Gastrocnemius medialis (tissue), 4 donors: ENCODE measurements at places on chromosomes 1 and 21. TPM values are rescaled to one million over a fixed set of nuclear protein-coding genes. Genes with fewer than 3 reads are reported as not detected.

GRCh38 chr1:232579466-232579865 lies 50.5 kb downstream of the SIPA1L2 start:
- no peaks in the 10 kb centered on the region for H3K27me3 ChIP-seq
- no peaks in the 10 kb centered on the region for H3K36me3 ChIP-seq
- no peak overlapping the region for H3K4me3 ChIP-seq
- H3K27ac ChIP-seq: peak overlapping the region; percentile 0

- DNase-seq: no peak
- H3K4me3 ChIP-seq: no peak overlapping the region
- H3K27ac ChIP-seq: no peak overlapping the region
- peaks cover 94% of the 10 kb centered on the region for H3K36me3 ChIP-seq
- H3K27me3 ChIP-seq: no peaks in the 10 kb centered on the region
These were observed 17.3 kb downstream of the TAF5L start for GRCh38 chr1:229608590-229608989.

Gene AMY2A
- not detected for total RNA-seq

Gene DCDC2B
- not detected for total RNA-seq

DNA sequence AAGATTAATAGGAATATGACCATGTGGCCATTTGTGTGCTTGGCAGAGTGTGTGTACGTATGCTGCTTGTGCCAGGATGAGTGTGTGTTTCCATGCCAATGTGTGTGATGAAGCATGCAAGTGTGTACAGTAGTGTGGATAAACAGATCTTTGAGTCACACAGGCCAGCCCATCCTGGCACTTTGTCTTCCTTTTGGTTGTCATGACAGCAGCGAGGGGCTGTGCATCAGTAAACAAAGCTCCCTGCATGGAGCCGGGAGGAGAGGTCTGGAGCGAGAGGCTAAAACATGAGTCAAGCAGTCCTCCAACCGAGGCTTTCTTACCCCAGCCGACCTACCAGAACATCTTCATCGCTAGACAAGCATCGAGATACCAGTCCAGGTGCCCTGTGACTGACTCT lies 221.2 kb downstream of the CACNA1E start:
- H3K36me3 ChIP-seq: no peaks in the 10 kb centered on the region
- no peaks in the 10 kb centered on the region for H3K27me3 ChIP-seq
- no peaks in the 10 kb centered on the region for H3K4me1 ChIP-seq
- H3K4me3 ChIP-seq: no peak overlapping the region

Gene OPTC
- not detected for total RNA-seq

- peak; percentile 34 for DNase-seq
- no peak overlapping the region for H3K27ac ChIP-seq
- H3K36me3 ChIP-seq: no peaks in the 10 kb centered on the region
- H3K4me1 ChIP-seq: no peaks in the 10 kb centered on the region
- H3K27me3 ChIP-seq: no peaks in the 10 kb centered on the region
- no peak overlapping the region for H3K4me3 ChIP-seq
These were observed 34.8 kb downstream of the MX1 start for GRCh38 chr21:41460578-41461527.

DNA sequence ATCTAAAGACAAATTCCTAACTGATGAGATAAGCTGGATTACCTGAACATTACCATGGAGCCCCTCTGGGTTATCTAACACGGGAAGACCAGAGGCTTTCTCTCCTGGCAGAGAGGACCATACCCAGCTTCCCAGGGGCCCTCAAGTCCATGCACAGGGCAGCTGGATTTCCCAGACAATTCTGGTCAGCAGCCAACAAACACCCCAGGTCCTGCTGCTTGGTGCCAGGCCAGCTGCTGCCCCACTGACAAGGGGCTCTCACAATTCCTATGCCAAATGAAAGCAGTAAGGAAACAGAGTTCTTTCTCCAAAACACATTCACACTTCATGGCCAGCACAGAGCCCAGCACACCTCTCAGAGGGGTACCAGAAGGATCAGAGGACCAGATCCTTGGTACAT lies 114.2 kb downstream of the HLCS start:
- H3K4me1 ChIP-seq: peaks cover 4% of the 10 kb centered on the region
- H3K36me3 ChIP-seq: no peaks in the 10 kb centered on the region
- no peaks in the 10 kb centered on the region for H3K27me3 ChIP-seq
- no peak overlapping the region for H3K4me3 ChIP-seq
- no peak overlapping the region for H3K27ac ChIP-seq
- no peak for DNase-seq

DNA sequence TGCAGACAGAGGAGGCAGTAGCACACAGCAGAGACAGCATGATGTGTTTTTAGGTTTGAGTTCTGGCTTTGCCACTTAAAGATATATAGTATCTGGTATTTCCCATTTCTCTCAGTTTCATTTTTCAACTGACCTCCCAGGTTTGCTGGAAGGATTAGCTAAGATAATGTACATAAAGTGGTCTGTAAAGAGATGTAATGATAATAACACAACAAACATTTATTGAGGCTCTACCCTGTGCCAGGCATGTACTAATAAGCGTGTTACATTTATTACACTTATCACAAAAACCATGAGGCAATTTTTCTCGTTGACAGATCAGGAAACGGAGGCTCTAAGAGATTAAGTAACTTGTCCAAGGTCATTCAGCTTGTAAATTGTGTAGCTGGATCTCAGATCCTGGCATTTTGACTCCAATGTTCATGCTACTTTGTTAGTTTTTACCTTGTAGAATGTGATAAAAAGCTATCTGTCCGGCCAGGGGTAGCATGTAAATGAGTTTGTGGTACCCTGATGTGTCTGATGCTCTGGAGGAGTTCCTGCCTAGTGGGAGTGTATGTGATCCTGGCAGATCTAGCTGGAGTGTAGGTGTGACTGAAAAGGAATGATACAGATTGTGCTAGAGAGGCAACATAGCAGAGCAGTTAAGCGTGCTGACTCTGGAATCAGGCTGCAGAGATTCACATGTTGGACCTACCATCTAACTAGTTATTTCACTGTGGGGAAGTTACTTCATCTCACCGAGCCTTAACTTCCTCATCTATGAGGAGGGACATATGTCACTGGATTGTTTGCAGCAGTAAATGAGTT lies 146.6 kb downstream of the VPS13D start:
- DNase-seq: no peak
- H3K27ac ChIP-seq: no peak overlapping the region
- H3K4me3 ChIP-seq: no peak overlapping the region
- H3K27me3 ChIP-seq: no peaks in the 10 kb centered on the region
- H3K4me1 ChIP-seq: peaks cover 7% of the 10 kb centered on the region
